ENCODE measurements at places on chromosomes 12 and 14.
A peak's percentile ranks its signal among the peaks of the same experiment; 100 is the strongest.

DNA sequence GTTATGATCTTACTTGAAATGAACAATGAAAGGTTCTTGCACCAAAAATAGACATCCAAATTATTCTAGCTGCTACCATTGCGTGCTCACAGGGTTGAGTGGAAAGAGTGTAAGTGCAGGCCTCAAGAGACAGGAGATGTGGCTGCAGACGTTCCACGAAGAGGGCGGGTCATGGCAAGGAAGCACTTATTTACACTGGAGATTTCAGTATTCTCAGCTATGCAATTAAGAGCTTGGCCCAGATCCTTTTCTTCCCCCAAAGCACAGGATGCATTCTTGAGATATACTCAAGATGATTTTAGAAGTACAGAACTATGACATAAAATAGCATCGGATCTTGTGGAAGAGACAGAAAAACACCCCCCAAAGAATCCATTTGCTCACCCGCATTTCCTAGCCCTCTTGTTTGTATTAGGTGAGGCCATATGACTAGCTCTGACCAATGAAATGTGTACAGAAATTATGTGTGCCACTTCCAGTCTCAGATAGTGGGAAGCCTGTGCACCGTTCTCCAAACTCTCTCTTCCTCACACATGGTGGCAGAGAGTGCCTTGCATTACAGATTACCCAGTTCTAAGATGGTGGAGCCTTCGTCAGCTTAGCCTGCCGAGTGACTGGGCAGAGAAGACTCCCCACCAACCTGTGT, 261.4 kb downstream of the TTC8 start:
- DNase-seq, result no peak

GRCh38 chr14:39988939-39989338, 556.7 kb upstream of the FBXO33 start:
- peak; percentile 6 for DNase-seq

GRCh38 chr12:41462312-41462711, 274.2 kb downstream of the PDZRN4 start:
- DNase-seq, result no peak

DNA sequence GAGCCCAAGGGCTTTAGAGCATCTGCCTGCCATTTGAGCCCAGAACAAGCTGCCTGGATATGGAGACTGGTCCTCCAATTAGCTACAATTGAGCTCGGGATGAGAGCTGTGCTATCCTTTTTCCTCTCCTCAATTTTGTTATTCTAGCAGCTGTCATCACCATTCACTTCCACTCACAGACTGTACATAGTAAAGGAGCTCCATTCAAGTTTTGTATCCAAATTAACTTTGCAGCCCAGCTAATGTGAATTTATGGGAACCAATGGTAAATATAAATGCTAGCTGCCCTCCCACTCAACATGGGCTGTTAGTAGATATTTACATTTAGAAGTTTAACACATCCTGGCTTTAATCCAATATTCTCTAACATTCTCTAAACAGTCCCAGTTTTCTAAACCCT, 44.6 kb downstream of the BMP4 start:
- DNase-seq, result no peak

DNA sequence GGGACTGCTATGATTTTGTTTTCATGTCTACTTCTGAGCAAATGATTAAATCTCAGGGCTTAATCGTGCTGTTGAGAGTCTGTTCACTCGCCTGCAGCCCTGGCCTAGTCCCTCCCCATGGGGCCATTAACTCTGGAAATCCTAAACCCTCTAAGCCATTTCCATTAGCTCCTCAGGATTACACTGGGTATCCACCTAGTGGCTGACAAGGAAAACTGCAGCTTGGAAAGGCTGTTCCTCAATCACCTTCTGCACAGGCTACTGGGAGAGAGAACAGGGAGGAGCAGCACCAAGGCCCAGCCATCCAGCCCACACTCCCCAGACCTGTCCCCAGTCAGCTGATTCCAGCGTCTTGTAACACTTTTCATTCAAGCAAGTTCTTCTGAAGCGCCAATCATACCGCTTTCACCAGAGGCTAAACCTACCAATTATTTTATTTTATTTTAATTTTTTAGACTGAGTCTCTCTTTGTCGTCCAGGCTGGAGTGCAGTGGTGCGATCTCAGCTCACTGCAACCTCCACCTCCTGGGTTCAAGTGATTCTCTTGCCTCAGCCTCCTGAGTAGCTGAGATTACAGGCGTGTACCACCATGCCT, 48.7 kb downstream of the NEUROD4 start:
- DNase-seq, result peak; percentile 58
